ENCODE measurements at places on chromosomes 1 and 21.

GRCh38 chr21:42049578-42050430 lies 21.3 kb upstream of the UMODL1 start:
- no peak for DNase-seq

GRCh38 chr1:6329851-6330250 lies 63.7 kb downstream of the ACOT7 start:
- DNase-seq = peak; percentile 67

GRCh38 chr1:162498496-162498810 lies 835 bp downstream of the UHMK1 start:
- no peak for DNase-seq

DNA sequence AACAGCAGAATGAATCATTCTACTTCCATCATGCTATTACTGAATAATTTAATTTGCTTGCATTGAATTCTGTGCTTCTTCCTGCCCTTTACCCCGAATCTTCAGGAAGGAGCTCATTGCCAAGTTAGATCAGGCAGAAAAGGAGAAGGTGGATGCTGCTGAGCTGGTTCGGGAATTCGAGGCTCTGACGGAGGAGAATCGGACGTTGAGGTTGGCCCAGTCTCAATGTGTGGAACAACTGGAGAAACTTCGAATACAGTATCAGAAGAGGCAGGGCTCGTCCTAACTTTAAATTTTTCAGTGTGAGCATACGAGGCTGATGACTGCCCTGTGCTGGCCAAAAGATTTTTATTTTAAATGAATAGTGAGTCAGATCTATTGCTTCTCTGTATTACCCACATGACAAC lies 44.2 kb downstream of the MAP3K7CL start:
- DNase-seq = no peak

- no peak for DNase-seq
Observed at GRCh38 chr1:65289449-65289848, 19.9 kb upstream of the DNAJC6 start.

- DNase-seq = no peak
Observed at GRCh38 chr1:70117046-70117445, 88.3 kb downstream of the LRRC40 start.

- no peak for DNase-seq
Observed at GRCh38 chr21:16186742-16187141, 457.0 kb downstream of the USP25 start.

DNA sequence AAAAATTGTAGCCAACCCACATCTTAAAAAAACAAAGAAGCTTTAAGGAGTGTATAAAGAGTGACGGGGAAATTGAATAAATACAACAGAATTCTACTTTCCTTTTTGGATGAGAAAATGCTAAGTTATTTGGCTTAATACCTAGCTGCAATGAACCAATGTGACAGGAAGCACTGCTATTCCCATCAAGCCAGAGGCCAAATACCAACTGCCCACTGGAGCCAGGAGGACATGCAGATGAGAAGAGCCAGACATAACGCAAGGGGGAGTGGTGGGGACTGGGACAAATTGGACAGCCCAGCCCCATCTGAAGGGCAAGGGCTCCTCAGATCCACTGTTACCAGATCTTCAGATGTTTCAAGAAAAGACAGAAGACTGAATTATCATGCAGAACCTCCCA lies 25.7 kb downstream of the DNAJC11 start:
- DNase-seq = no peak

DNA sequence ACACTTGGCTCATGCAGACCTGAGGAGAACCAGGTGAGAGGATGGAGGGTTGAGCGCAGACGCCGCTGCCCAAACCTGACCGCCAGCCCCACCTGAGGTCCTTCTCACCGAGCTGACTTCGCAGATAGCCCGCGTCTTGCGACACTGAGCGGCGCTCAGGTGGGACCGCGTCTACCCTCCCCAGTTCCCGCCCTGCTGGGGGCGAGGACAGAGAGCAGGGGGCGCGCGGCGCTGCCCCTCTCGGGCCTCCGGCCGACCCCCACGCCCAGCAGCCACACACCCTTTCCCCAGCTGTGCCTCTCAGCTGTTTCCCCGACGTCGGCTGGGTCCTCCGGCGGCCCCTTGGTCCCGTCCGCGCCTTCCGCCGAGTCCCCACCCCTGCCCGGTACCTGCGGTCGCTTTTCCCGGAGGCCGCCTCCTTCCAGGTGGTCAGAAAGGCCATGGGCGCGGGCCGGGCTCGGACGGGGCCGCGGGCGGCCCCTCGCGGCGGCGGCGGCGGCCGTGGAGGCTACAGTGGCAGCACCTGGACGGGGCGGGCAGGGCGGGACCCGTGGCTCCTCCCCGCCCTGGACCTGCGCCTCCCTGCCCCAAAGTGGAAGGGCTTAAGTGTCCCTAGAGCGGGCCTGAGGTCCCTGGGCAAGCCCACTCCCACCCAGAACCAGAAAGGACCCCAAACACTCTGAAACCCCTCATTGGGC lies 14.4 kb upstream of the TTC39A start:
- no peak for DNase-seq

DNA sequence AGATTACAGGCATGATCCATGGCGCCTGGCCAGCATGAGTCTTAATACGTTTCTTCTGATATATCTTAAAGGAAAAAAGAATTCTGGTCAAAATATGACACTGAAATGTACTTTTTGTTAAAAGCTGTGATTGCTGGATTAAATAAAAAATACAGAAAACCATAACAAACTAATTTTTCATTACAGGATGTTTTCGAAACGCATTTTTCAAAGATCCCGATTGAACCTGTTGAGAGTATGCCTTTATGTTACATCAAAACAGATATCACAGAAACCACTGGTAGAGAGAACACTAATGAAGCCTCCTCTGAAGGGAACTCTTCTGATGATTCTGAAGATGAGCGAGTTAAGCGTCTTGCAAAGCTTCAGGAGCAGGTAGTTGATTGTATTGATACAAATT lies 30.2 kb downstream of the BRDT start:
- DNase-seq = no peak

DNA sequence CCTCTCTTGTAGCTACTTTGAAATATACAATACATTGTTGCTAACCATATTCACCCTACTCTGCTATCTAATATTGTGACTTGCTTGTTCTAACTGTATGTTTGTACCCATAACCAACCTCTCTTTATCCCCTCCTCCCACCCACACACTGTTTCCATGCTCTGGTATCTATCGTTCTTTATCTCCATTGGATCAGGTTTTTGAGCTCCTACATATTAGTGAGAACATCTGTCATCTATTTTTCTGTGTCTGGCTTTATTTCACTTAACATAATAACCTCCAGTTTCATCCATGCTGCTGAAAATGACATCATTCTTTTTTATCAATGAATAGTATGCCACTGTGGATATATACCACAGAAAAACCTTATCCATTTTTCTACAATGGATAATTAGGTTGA lies 1230.1 kb downstream of the PLA2G4A start:
- no peak for DNase-seq

GRCh38 chr1:115452600-115453329 lies 114.7 kb upstream of the NGF start:
- DNase-seq = no peak

- no peak for DNase-seq
Observed at GRCh38 chr1:186210258-186210657, 164.8 kb downstream of the TPR start.

- peak; percentile 35 for DNase-seq
Observed at GRCh38 chr1:225863167-225863566, 19.0 kb downstream of the TMEM63A start.

GRCh38 chr1:199089393-199090122 lies 450.7 kb downstream of the PTPRC start:
- peak; percentile 9 for DNase-seq

DNA sequence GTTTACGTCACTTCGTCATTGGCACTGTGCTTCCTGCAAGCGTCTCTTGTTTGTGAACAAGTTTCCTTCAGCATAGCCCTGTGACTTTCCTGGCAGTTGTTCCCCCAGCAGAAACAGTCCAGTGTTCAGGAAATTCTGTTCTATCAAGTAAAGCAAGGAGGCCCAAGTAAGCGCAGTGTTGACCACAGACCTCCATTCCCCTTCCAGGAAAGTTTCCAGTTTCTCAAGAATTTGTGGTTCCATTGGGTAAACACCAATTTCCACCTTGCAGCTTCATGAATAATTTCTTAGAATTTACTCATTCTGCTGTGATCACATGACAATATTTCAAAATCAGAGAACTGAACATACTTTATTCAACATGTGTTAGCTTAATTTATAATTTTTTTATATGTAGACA lies 88.5 kb upstream of the ETV3 start:
- no peak for DNase-seq

- DNase-seq = peak; percentile 47
Observed at GRCh38 chr1:25550155-25550506, 6.7 kb downstream of the LDLRAP1 start.

DNA sequence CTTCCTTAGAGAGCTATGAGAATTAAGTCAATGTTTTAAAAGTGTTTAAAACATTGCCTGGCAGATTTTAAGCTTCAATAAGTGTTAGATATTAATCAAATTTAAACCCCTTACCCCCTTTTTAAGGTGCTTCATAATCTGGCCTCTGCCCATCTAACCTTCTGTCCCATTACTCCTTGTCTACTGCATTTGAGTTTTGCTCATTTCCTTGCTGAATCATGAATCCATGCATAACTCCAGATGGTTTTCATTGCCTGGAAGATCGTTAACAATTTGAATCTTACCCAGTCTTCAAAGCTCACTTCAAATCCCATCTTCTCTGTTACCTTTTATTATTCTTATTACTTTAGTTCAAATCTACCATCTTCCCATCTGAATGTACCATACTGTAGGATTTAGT lies 4.6 kb downstream of the HJV start:
- DNase-seq = peak; percentile 49

DNA sequence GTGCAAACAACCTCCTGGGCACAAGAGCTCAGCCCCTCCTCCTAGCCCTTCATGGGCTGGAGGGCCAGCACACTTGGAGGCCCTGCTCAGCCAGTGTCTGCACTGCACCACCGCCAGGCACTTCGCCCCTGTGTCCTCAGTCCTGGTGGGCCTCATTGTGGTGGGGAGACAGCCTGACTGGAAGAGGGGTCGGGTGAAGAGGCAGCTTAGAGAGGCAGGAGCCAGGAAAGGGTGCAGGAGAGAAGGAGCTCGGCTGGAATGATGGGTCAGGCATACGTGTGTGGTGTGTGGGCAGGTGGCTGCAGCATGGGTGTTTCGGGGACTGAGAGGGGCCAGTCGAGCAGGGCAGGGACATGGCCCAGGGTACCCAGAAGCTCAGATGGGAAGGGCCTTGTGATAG lies 4.1 kb downstream of the WNT3A start:
- no peak for DNase-seq

GRCh38 chr1:192805832-192806323 lies 3.0 kb upstream of the RGS2 start:
- peak; percentile 90 for DNase-seq

DNA sequence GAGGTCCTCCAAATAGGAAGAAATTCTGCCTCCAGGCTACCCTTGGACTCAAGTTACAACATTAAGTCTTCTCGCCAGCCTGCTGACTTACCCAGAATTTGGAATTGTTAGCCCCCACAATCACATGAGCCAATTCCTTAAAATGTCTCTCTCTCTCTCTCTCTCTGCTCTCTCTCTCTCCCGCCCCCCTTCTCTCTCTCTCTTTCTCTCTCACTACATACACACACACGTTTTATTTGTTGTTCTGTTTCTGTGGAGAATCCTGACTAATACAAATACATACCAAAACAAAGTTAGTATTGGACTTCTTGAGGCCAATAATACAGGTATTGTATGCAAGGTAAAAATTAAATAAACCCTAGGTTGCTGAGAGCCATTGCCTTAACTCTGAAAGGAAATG lies 72.1 kb downstream of the TNFSF18 start:
- DNase-seq = no peak

- no peak for DNase-seq
Observed at GRCh38 chr1:94248956-94249688, 11.7 kb upstream of the ARHGAP29 start.
